Activated CD8-positive, alpha-beta memory T cell treated with anti-CD3 and anti-CD28 coated beads for 1 hour (primary cell): ENCODE measurements at places on chromosomes 3 and 15.

DNA sequence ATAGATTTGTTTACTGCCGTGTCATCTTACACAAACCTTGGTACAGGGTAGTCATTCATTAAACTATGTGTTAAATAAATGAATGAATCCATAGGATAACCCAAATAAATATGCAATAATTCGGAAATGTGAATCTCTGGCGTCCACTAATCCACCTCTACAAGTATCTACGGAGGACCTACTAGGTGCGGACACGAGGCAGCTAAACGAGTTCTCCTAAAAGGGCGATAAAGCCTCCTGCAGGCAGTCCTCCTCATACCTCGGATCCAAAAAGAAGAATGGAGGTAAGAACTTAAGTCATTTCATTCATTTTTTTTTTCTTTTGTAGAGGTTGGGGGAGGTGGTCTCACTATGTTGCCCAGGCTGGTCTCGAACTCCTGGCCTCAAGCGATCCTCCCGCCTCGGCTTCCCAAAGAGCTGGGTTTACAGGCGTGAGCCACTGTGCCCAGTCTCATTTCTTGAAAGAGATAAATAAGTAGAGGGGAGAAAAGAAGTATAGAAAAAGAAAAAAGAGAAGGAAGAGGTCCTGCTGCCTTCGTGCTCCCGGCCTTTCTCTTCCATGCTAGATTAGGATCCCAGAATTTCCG, 706 bp upstream of the RPL35A start:
- DNase-seq = no peak

DNA sequence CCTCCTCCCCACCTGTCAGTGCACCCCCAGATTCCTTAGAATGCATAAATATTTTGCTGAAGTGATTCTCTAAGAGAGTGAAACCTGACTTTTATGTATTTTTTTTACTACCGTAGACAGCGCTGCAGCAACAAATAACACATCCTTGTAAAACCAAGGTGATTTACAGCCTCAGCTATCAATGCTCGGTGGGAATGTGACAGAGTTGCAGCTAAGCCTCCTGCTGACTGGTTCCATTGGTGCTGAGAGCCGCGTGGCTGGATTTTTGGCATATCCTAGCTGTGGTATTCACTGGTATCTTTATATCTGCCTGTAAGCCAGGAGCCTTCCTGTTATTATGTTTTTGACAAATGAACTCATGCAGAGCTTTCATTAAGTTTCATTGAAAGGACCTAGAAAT, 11.0 kb downstream of the FGD5 start:
- DNase-seq = no peak

- DNase-seq = no peak
These were observed 203.7 kb upstream of the UMPS start for GRCh38 chr3:124526601-124527000.

- no peak for DNase-seq
These were observed 137.4 kb downstream of the TBC1D5 start for GRCh38 chr3:17605032-17605431.

GRCh38 chr3:156563900-156564682, 9.2 kb upstream of the SSR3 start:
- no peak for DNase-seq

DNA sequence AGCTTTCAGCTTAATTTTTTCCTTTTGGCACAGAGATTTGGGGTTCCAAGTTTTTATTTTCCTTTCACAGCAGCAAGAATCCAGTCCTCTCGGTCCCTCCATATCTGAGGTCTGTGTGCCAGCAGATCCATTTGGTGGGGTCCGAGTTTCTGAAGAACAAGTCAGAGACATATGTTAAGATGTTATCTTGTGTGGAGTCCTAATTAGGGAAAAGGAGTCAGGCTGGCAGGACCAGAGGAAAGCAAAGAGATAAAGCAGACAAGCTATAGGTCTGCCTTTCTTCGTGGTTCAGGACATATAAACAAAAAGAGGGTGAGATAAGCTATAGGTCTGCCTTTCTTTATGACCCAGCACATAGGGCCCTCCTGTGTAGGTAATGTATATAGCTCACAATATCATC, 54.9 kb downstream of the TMED3 start:
- DNase-seq = no peak

DNA sequence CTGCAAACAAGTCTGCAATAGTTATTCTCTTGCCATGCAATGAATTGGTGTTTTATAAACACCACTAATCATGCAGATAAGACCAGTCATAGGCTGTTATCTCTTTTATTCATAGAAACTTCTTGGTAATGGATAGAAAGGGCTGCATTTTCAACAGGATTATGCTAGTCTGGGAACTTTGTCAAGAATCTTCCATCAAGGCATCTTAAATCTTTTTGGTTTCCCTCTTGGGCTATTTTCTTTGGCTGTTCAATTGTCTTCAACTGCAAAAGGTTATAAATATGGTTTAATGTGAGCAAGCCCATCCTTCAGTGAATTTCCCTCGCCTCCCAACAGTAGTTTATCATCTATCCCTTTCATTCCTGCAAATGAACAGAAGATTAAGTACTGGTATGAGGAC, 59.0 kb upstream of the MINAR1 start:
- no peak for DNase-seq

- DNase-seq = no peak
These were observed 23.7 kb downstream of the SH3GL3 start for GRCh38 chr15:83470887-83471286.

DNA sequence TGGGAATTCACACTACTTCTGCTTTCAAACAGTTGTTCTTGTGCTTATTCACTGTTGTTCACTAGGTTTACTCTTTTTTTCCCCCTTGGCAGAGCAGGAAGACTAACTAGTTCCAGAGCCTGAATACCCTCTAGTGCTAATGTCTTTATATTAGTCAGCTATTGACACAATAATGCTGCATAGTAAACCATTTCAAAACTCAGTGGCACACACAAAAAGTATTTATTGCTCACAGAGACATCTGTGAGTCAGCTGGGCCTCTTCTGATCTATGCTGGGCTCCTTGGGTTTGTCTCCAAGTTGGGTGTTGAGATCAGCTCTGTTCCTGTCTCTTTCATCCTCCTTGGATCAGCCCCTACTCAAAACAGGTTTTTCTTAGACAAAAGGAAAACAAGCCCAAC, 51.1 kb downstream of the RSRC1 start:
- no peak for DNase-seq

- no peak for DNase-seq
These were observed 773.1 kb upstream of the NR2F2 start for GRCh38 chr15:95557226-95558046.

- DNase-seq = no peak
These were observed 11.5 kb upstream of the CMTM8 start for GRCh38 chr3:32226875-32227500.

- DNase-seq = no peak
These were observed 29.5 kb downstream of the LPP start for GRCh38 chr3:188183452-188183851.

GRCh38 chr3:150830094-150830681, 67.2 kb upstream of the SIAH2 start:
- no peak for DNase-seq

DNA sequence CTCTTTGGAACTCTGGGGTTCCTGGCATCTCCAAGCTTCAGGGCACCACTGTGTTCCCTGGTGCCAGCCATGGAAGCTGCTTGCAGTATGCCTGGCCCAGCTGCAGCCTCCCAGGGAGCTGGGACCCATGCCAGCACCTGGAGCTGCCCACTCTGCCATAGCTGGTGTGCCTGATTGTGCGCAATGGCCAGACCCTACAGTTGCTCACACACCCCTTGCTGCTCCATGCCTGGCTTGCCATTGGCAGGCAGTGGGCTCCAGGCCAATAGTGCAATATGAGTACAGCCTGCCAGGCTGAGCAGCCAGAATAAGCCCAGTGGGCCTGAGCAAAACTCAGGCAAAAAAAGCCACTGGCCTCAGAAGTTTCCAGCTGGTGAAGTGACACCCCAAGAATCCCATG, 43.8 kb upstream of the LRRFIP2 start:
- no peak for DNase-seq

DNA sequence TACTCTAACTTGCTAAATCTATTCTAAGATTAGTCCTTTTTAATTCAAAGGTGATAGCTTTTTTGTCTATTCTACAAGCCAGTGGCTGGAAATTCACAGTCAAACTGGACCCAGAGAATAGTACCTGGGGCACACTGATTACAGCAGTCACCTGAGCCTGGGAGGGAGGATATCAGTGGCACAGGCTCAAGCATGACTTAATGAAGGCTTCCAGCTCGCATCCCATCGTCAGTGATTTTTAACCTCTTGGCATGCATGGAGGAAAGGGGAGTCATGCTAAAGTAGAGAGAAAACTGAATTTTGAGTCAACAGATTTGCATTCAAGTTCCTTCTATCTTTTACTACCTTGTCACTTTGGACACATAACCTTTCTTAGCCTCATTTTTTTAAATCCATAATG, 24.8 kb downstream of the GOLIM4 start:
- DNase-seq = no peak

- DNase-seq = no peak
These were observed 212.1 kb downstream of the P3H2 start for GRCh38 chr3:189908646-189909045.

GRCh38 chr3:47228088-47228487, 54.5 kb downstream of the KIF9 start:
- no peak for DNase-seq

- DNase-seq = no peak
These were observed 6.3 kb upstream of the LRRC58 start for GRCh38 chr3:120355486-120355885.

DNA sequence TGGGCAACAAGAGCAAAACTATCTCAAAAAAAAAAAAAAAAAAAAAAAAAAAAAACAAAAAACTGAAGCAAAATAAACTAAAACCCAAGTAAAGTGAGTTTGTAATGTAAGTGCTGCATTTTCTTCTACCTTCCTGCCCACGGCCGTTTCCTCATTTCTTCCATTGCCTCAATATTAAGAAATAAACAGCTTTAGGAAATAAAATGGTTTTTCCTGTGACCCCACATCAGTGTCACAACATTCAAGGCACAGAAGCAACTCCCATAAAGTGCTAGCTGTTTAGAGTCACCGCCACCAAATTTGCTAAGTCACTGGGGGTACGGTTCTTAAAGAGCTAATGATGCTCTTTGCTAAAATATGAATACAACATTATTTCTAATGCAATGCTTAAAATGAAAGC, 3.3 kb downstream of the PKM start:
- DNase-seq = no peak

- no peak for DNase-seq
These were observed 1204.2 kb downstream of the ROBO2 start for GRCh38 chr3:78244136-78244535.

GRCh38 chr3:5840056-5840455, 652.5 kb downstream of the EDEM1 start:
- DNase-seq = no peak

DNA sequence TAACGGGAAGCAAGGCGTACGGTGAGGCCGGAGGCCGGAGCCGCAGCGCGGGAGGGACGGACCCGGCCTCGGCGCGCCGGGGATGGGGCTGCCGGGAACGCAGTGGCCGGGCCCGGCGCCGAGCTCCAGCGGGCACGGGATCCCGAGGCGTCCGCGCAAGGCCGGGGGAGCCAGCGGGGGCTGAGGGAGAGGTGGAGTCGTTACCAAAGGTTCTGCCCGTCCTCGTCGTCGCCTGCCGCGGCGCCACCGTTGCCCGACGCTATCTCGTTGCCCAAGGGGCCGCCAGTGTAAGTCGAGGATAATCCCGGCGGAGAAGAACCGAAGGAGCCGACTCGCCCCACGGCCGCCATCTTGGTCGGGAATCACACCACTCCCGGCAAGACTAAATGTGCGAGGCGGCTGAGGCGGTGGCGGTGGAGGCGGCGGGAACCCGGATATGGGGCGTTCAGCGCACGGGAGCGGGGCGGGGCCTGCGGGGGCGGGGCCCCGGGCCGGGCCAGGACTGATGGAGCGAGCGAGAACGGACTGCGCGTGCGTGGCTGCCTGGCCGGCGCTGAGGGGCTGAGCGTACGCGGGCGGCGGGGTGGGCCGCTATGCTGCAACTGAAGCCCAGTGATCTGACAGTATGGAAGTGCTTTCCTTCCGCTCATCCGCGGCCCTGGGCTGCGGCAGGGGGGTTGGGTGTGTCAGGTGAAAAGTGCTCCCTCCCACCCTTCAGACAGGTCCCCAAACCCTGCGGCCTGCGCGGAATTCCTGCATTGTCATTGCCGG, at the start of gene DYNC1LI1:
DYNC1LI1 (minus strand) TSS at position 438 of the 771 bp plus-strand sequence; CDS start at position 350, 88 bp downstream.
- peak; percentile 85 for DNase-seq

GRCh38 chr15:47961401-47962090, 159.2 kb upstream of the SLC24A5 start:
- DNase-seq = no peak

- no peak for DNase-seq
These were observed 506.3 kb downstream of the SHQ1 start for GRCh38 chr3:72341920-72342319.

- DNase-seq = no peak
These were observed 777.4 kb downstream of the TUSC7 start for GRCh38 chr3:117486719-117487716.

DNA sequence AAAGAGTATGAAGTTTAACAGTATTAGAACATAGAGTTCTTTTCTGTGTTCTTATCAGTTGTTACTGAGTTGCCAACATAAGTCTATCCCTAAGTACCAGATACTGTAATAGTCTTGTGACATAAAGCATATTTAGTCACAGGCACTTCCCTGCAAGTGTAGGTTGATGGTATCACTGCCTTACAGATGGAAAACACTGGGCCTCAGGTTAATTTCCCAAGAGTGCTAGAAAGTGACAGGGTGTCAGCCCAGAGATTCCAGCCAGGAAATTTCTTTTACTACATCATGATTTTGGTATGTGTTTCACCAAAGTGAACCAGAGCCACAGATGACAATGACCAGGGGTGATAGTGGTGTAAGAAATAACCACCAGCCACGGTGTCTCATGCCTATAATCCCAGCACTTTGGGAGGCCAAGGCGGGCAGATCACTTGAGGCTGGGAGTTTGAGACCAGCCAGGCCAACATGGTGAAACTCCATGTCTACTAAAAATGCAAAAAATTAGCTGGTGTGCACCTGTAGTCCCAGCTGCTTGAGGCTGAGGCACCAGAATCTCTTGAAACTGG, 3.2 kb downstream of the EIF1B start:
- DNase-seq = no peak

DNA sequence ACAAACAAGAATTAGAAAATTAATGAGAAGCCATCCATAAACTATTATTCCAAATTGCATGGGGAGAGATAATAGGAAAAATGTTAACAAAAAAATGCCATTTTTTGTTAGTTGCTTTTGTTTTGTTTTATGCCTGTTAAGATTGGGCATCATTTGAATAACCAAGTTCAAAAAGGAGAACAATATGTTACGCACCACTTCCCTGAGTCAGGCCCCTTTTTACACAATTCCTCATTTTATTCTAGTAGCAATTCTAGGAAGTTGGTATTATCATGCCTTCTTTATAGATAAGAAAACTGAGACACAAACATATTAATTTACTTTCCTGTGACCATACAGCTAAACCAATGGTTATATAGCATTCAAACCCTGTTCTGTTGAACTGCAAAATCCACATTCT, 736.9 kb upstream of the CCDC54 start:
- no peak for DNase-seq

GRCh38 chr15:67190813-67191212, 63.6 kb downstream of the AAGAB start:
- DNase-seq = no peak

DNA sequence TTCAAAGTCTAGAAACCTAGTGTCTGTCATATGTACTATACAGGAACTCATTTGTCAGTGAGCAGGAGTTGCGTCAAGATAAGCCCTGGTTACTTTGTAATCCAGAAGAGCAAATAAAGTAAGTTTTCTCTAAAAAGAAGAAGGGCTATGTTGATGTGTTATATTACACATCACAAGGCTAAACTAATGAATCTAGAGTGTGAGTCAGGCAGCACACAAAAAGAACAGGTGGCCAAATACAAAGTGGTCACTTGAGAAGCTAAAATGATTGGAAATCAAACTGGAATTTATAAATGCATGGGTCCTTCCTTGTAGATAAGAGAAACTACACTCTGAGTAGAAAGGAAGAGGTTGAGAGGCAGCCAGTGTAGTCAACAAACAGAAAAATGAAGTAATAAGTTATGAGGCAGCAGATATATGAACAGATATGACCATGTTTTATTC, 771.6 kb downstream of the DIPK2A start:
- no peak for DNase-seq
